ENCODE measurements at places on chromosomes 1 and 21.

DNA sequence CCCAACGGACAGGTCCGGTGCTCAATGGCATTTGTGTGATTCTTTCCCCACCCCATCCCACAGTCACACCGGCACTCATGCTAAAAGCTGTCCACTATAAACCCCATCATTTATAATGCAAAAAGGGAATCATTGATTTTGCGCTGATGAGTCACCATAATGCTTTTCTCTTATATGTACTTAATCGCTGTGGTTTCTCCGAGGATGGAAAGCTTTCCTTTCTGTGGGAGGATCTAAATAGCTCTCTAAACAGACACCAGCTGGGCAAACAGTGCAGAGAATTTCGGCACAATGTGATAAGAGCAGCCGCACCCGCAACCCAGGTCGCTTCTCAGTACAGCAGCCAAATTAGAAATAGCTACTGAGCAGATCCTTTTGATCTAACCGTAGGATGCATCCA lies 85.6 kb downstream of the SETD4 start:
- DNase-seq: peak; percentile 87

- no peak for DNase-seq
Measured at GRCh38 chr1:198122693-198123092, 34.1 kb upstream of the NEK7 start.

DNA sequence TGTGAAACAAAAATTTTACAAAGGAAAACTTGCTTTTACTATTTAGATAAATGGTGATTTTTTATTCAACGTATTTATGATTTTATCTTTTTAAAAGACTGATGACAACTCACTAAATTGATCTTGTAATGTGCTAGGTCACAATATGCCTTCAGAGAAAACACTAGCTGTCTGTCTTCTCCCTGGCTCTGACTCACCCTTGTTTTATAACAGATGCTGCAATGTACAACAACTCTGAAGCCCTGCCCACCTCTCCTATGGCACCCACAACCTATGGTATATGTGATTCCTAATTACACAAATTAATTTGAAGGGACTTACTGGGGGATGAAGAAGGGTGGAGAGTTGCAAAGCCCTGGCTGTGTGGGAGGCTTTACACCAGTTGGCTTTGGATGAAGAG lies 24.7 kb upstream of the HSD17B7 start:
- no peak for DNase-seq

GRCh38 chr1:199877526-199878384 lies 149.8 kb upstream of the NR5A2 start:
- DNase-seq: no peak

GRCh38 chr1:225999912-226000337 lies 782 bp upstream of the SDE2 start:
- DNase-seq: no peak

DNA sequence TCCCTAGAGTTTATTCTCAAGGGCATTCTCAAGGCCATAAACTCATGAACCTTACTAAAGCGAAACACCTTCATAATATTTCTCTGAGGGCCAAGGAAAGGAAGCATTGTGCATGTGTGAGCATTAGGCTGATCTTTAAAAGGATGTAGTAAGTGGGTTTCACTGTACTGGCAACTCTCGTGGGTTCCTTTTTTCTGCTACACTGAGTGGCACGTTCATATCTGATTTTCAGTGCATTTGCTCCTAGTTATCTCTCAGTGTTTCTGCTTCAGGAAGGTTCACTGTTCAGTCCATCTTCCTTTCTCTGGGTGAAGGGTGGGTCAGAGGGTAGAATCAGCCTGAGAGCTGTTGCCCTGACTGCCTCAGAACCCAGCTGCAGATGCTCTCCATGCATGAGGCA lies 192.8 kb upstream of the ADGRL2 start:
- DNase-seq: no peak

DNA sequence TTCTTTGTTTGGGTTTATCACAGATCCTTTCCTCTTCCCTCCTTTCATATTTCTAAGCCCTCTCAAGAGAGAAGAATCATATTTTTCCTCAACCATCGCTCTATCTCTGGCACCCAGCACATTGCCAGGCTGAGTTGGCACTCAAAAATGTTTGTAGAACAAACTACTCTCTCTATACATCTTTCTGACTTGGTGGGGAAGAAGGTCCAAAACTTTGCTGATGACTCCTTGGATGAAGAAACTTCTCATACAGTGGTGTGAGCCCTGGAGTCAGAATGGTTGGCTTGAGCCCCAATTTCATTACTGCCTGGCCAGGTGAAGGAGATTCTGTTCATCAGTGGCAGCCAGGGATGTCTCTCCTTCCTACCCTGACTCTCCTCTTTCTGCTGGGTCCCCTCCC lies 11.9 kb downstream of the ALX3 start:
- no peak for DNase-seq

DNA sequence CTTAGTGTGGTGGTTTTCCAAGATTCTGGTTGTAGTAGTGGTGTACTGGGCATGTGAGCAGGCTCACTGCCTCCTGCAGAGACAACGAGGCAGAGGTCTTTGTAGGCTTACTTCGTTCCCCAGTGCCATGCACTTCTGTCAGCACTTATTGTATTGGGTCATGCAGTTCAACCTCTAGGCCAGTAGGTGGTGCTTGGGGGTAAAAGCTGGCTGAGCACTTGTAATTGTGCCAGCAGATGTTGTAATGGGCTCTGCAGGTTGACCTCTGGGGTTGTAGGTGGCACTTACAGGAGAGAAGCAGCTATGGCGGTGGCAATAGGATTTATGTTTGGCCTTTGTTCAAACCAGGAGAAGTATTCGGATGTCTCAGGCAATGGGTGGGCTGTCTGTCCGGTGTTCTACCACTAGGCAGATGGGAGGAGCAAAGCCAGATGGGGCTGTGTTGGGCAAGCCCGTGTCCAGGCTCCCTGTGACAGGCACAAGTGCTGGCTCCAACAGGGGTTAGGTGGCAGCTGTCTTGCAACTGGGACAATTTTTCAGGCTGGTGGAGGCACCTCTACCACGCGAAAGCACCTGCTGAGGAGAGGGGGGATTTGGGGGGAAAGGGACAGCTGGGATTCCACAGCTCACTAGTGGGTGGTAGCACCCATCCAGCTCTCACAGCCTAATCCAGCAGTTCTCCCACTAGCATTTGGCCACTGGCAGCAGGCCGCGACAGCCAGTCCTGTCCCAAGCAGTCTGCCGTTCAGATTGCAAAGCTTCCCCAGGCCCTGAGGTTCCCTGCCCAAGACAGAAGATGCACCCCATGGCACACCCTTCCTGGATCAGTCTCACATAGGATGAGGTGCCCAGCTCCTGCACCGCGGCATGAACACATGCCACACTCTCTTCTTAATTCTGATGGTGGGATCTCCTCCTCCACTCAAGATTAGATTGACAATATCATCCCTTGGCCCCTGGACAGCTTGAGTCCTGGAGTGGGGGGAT lies 274.5 kb downstream of the CTH start:
- peak; percentile 82 for DNase-seq

GRCh38 chr1:17933501-17933900 lies 174.1 kb upstream of the IGSF21 start:
- DNase-seq: peak; percentile 36

GRCh38 chr1:17932164-17932563 lies 175.4 kb upstream of the IGSF21 start:
- no peak for DNase-seq
